NCI-H1048 (cell line): ENCODE measurements at places on chromosomes 2 and 18.

GRCh38 chr2:197944416-197945096 lies 140.2 kb downstream of the PLCL1 start:
- DNase-seq, result no peak

- no peak for DNase-seq
Measured at GRCh38 chr18:22385718-22386117, 32.0 kb downstream of the CTAGE1 start.

- DNase-seq, result no peak
Measured at GRCh38 chr2:181165199-181165868, 184.9 kb downstream of the UBE2E3 start.

DNA sequence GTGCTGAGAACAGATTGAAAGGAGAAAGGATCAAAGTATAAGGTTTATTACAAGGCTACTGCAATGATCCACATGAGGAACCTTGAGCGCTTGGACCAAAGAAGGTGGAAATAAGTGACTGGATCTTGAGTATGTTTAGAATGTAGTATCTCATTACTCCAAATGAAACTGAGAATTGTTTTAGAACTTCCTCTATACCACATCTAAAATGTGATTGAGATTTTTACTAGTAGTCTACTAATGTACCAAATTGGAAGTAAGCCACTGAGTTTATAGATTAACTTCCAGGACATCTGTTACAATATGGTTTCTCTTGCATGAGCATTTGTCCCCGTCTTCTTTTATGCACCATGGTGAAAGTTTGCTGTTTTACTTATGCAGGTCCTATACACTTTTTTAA lies 300.5 kb downstream of the SUCLG1 start:
- no peak for DNase-seq

GRCh38 chr2:68236876-68237275 lies 15.5 kb downstream of the PPP3R1 start:
- DNase-seq, result no peak

GRCh38 chr2:232492236-232492848 lies 4.7 kb upstream of the ECEL1 start:
- no peak for DNase-seq
